PC-9 (cell line): ENCODE measurements at places on chromosomes 12 and 14. TPM values are rescaled to one million over a fixed set of nuclear protein-coding genes. Genes with fewer than 3 reads are reported as not detected.

Gene USP44
- total RNA-seq, result 1.0 and 1.3 TPM in 2 replicates

Gene NTS
- not detected in 2 replicates for total RNA-seq

Gene MDM2
- 74.3 and 95.2 TPM in 2 replicates for total RNA-seq

Gene CAPS2
- total RNA-seq, result 18.9 and 19.8 TPM in 2 replicates
